ENCODE measurements at places on chromosomes 1 and 21. TPM values are rescaled to one million over a fixed set of nuclear protein-coding genes. Genes with fewer than 3 reads are reported as not detected.

- H3K4me3 ChIP-seq: no peak overlapping the region
- no peaks in the 10 kb centered on the region for H3K4me1 ChIP-seq
- H3K27ac ChIP-seq: no peak overlapping the region
- DNase-seq: no peak
- no peaks in the 10 kb centered on the region for H3K36me3 ChIP-seq
These were observed 10.8 kb upstream of the PPIE start for GRCh38 chr1:39727932-39728317.

DNA sequence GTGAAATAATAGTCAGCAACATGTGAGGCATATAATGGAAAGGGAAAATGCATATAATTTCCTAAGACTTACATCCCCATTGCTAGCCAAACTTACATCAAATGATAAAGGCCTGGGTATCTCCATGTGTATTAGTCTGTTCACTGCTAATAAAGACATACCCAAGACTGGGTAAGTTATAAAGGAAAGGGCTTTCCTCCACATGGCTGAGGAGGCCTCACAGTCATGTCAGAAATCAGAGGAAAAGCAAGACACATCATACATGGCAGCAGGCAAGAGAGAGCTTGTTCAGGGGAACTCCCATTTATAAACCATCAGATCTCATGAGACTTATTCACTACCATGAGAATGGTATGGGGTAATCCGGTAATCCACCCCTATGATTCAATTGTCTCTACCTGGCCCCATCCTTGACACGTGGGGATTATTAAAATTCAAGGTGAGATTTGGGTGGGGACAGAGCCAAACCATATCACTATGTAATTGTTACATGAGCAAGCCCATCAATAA, 161.5 kb upstream of the SAMSN1 start:
- H3K4me1 ChIP-seq: no peaks in the 10 kb centered on the region
- no peaks in the 10 kb centered on the region for H3K36me3 ChIP-seq
- H3K27me3 ChIP-seq: no peaks in the 10 kb centered on the region
- no peak for DNase-seq
- no peak overlapping the region for H3K27ac ChIP-seq

DNA sequence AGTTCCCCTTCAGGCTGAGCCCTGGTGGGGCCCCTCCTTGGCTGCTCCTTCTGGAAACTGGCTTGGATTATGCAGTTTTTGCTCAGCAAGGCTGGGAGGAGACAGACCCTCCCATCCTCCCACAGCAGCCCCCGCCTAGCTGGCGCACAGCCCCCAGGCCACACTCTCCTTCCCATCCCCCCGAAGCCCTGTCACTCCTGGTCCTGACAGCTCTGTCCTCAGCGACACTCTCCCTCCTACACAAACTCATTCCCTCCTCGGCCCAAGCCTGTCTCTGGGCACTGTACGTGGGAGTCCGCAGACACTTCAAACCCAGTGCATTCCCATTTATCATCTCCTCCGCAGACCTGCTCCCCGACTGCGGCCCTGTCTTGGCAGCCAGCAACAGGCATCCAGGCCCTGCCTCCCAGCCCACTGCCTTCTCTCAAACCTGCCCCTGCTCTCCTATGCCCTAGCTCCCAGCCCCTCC, 25.0 kb upstream of the EPHB2 start:
- H3K27ac ChIP-seq: no peak overlapping the region
- H3K27me3 ChIP-seq: no peaks in the 10 kb centered on the region
- DNase-seq: no peak
- H3K36me3 ChIP-seq: no peaks in the 10 kb centered on the region

DNA sequence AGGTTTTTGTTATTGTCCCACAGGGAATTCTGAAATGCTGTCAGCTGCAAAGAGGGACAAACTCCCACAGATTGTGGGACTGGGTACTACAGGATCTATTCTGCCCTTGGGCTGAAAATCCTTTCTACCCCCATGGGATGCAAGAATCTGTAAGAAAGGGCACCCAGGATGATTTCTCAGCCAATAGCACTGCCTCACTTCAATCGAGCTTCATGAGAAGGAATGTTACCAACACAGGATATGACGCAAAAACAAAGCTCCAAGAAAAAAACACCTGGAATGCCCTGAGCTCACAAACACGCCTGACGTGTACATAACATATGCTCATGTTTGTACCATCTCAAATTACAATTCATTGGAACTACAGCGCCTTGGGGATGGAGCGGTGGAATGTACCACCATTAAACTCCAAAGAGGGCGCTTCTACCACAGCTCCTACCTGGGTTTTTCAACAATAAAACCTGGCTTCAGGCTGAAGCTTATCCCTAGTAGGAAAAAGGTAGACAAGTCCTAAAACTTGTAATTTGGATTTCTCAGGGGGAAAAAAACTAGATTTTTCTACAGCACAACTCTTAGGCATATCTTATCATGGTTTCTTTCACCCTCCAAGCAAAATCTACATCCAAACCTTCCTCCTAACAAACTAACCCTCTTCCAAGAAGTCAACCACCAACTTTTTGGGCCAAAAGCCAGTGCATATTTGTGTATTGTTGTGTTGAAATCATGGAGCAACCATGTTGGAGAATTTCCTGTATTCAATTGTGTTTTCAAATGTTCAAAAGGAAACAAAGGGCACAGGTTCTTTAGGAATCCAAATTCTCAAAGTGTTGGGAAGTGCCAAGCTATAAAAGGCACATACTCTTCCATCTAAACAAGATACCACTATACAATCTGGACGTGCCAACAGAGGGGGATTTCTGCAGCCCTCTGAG, 78.9 kb downstream of the TGFBR3 start:
- H3K36me3 ChIP-seq: no peaks in the 10 kb centered on the region
- H3K27ac ChIP-seq: no peak overlapping the region
- H3K4me3 ChIP-seq: no peak overlapping the region
- 0 out of 2 replicates have a peak, but pooled peaks cover 3% of the 10 kb centered on the region for H3K4me1 ChIP-seq
- DNase-seq: peak; percentile 45

CR1 gene
- 0.65 TPM for polyA plus RNA-seq

TRIM46 gene
- 7.4 TPM for polyA plus RNA-seq

AVPR1B gene
- polyA plus RNA-seq: 0.09 TPM

All from GM23338 (cell line).